Sigmoid colon (tissue), 7 donors: ENCODE measurements at places on chromosomes 1 and 21. TPM values are rescaled to one million over a fixed set of nuclear protein-coding genes. Genes with fewer than 3 reads are reported as not detected.

GRCh38 chr1:83734420-83734819 lies 264.5 kb downstream of the TTLL7 start:
- DNase-seq = no peak

The PTCH2 gene
- 0.36 TPM for total RNA-seq

- peak; percentile 57 for DNase-seq
Observed at GRCh38 chr1:204282761-204283221, 69.0 kb upstream of the GOLT1A start.

GRCh38 chr1:9084906-9085305 lies 15.5 kb upstream of the SLC2A5 start:
- DNase-seq = peak; percentile 90

The TFF1 gene
- total RNA-seq = not detected

- no peak for DNase-seq
Observed at GRCh38 chr1:157678721-157679120, 21.8 kb downstream of the FCRL3 start.

The RRAGC gene
- 18.2 TPM for total RNA-seq

GRCh38 chr1:110064576-110065337 lies 5.7 kb downstream of the ALX3 start:
- no peak for DNase-seq

The VANGL2 gene
- total RNA-seq = 3.8 TPM

The GUCA2A gene
- 2.2 TPM for total RNA-seq
